ENCODE measurements at places on chromosomes 3 and 15.

DNA sequence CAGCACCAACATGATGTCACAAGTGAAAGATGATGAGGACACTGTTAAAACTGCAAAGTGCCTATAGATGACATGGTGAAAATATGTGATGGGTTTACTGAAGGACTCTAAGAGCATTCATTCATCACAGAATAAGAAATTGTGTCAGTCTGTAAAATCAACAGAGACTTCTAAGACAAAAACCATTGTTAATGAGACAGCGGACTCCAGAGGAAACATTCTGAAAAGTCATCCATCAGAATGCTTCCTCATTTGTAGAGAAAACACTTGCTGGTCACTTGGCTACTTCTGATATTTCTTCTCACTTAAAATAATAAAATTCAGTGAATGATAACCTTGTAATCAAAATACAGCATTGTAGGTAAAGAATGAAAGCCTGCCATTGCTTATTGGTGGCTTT is 7.3 kb downstream of the PLSCR4 start:
- DNase-seq, result no peak

DNA sequence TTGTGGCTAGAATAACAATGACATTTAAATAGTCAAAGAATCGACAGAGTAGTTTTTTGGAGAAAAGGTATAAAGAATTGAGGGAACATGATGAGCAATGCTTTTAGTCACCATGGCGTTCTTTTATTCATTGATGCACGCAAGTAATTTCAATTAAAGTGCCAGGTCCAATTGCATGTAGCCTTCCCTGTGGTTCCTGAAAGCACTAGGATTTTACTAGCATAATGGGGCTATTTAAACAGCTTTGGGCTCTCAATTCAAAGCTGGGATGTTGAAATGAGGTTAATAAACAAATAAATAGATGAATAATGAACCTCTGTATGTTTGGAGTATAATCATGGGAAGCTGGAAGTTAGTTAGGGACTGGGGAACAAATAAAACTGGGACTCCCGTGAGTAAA is 121.2 kb upstream of the GAP43 start:
- no peak for DNase-seq

GRCh38 chr3:161014843-161015749 is 90.1 kb downstream of the B3GALNT1 start:
- no peak for DNase-seq

DNA sequence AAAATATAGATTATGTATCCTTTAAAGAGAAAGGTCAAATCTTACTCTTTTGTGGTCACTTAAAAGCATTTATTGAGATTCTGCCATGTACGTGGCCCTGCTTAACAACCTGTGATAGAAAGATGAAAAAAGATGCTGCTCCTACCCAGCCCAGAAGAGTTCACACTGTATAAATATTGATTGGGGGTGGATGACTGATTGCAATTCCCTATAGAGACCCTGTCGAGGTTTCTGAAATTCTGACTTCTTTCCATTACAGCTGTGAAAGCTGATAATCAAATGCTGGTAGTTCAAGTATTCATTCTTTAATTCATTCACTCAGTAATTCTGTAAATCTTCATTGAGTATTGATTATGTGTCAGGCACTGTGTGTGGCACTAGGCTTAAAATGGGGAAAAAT is 114.1 kb upstream of the CHL1 start:
- DNase-seq, result no peak

- no peak for DNase-seq
Measured at GRCh38 chr3:147361454-147362420, 44.6 kb downstream of the ZIC4 start.

DNA sequence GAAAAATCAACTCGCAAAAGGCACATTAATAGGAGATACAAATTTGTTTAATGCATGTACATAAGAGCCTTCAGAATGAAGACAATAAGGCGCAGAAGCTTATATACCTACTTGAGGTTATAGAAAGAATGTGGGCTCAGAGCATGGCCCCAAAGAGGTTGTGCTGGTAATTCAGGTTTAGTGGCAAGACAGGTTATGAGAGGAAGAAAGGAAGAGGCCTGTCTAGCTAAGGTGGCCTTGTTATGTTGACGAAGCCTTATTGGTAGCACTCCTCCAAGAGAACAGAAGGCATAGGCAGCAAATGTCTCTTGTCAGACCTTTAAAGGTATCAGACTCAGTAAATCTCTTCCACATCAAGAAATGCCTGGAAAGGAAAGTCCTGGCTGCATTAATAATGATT is 290.8 kb downstream of the MCTP2 start:
- DNase-seq, result no peak

GRCh38 chr3:16401273-16401672 is 112.2 kb downstream of the RFTN1 start:
- no peak for DNase-seq

DNA sequence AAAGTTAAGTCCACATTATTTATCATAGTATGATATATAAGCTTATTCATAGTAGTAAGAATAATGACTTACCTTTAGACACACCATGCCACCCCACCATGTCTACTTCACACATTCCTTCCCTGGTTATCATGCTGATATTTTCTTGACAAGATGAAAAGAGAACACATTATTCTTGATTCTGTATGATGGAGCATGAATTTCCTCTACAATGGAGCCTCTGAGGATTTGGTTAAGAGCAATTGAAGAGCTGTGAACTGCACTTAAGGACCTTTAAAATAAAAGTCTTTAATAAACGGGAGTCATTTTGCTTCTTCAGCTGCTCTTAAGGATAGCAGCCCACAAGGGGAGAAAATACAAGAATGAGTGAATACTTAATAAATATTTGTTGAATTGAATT is 226.7 kb downstream of the CADM2 start:
- no peak for DNase-seq

DNA sequence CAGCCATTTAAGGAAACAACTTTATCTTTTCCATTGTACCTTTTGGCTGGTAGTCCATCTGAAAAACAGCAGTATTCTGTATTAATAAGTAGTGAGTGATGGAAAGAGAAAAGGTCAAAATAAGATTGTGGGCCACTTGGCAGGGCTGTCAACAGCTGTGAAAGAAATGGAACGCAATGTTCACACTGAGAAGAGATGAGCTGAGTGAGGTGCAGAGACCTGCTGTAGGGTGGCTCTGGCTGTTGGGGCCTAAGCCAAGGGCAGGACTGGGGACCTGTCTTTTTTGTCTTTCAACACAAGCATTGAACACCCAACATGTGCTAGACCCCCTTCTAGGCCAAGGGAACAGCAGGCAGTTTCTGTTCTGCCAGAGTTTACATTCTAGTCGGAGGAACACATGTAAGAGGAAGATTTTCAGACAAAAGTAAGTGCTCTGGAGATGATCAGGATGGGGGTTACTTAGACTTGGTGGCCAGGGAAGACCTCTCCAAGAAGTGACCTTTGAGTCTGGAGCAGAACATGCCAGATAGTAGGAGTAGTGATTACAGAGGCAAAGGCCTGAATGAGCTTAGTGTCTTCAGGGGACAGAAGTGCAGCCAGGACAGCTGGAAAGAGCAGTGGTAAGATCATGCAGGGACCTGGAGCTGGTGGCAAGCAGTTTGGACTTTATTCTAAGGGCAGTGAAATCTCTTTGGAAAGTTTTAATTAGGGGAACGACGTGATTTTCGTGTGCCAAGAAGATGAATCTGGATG is 29.6 kb downstream of the TSEN2 start:
- DNase-seq, result no peak

DNA sequence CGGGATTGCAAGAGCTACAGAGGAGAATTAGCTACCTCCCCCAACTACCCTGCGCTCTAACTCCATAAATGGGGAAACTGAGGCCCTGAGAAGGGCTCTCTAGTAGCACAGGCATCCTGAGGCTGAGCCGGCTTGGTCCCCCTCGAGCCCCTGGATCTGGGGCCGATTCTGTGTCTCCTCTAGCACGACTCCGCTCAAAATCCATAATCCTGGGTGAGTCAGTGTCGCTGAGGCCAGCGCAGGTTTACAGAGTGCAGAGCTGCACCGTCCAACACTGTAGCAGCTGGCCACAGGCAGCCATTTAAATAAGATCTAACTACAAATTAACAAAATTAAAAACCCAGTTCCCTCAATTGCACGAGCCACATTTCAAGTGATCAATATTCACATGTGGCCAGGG is 10.8 kb downstream of the GATA2 start:
- no peak for DNase-seq

DNA sequence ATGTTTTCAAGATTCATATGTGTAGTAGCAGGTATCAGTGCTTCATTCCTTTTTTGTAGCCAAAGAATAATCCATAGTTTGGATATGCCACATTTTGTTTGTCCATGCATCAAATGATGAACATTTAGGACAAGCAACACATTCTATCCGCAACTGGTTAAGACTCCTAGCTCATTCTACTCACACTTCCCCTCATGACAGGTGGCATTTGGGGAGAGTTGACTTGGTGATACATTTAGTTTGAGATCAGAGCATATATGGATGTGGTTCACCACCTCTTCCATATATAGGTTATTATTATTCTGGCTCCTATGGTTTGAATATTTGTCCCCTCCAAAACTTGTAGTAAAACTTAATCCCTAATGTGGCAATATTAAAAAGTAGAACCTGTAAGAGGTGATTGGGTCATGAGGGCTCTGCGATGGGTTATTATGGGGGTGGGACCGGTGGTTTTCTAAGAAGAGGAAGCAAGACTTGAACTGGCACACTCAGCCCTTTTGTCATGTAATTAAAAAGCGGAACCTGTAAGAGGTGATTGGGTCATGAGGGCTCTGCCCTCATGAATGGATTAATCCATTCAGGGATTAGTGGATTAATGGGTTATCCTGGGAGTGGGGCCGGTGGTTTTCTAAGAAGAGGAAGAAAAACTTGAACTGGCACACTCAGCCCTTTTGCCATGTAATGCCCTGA is 75.3 kb upstream of the HRH1 start:
- DNase-seq, result no peak

DNA sequence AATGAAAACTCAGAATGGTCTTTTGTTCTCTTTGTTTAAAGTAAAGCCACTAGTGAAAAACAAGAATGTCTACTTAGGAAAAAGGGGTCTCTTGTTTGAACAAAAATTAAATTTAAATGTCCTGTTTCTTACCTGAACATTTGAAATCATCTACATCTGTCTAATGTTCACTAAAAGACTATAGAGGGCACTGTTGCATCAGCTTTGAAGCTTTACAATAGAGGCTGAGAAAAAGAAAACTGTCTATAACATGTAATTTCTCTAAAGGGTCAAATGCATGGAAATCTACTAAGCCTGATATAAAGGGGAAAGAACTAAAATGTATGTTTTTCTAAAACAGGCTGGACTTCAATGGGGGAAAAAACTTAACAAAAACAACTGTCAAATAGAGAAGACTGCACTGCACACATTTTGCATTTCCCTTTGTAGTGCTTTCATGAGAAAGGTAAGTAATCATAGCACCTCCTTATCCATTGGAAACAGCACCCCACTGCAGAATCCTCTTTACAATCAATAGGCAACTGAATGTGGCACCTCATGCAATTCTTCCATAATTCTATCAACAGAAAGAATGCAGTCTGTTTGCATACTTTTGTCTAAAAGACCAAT is 26.3 kb downstream of the DPH6 start:
- DNase-seq, result no peak

GRCh38 chr3:99145031-99145430 is 243.5 kb upstream of the DCBLD2 start:
- no peak for DNase-seq

GRCh38 chr3:148079370-148079769 is 618.3 kb upstream of the AGTR1 start:
- no peak for DNase-seq

GRCh38 chr3:18344306-18345014 is 80.7 kb downstream of the SATB1 start:
- DNase-seq, result no peak

- DNase-seq, result no peak
Measured at GRCh38 chr15:55902981-55903380, 90.4 kb downstream of the NEDD4 start.

DNA sequence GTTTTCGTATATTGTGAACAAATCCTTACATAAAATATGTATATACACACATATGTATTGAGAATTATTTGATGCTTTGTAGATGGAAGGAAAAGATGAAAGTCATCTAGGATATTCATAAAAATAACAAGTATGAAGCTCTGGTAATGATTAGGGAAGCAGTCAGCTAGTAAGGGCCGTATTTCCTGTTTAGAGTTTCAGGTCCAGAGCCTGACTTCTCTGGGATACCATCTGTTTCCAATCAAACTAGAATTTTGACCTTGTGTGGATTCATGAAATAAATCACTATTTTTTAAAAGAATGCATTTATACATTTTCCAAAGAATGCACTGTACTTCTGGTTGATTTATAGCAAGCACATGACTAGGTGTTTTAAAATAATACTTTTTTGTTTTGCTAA is 156.1 kb upstream of the CGNL1 start:
- DNase-seq, result peak; percentile 34

GRCh38 chr3:10996345-10997013 is 3.9 kb downstream of the SLC6A1 start:
- no peak for DNase-seq

- peak; percentile 74 for DNase-seq
Measured at GRCh38 chr15:65939901-65940617, 70.8 kb downstream of the RAB11A start.

DNA sequence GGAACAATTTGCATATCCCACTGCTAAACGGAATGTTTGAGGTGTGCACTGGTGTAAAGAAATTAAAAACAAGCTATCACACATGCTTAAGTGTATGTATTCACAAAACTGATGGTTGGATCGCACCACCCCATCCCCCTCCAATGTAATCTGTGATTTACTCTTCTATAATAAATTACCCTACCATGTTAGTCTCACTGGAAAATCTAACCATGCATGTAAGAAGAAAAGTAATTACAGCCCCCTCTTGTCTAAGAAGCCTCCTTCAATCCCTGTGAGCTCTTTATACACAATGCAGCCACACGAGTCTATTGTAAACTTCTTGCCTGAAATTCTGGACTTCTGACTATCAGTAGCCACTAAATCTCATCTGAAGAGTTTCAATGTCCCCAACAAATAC is 173.6 kb downstream of the ZBTB20 start:
- DNase-seq, result no peak

GRCh38 chr3:114714957-114715460 is 421.2 kb downstream of the TIGIT start:
- no peak for DNase-seq

DNA sequence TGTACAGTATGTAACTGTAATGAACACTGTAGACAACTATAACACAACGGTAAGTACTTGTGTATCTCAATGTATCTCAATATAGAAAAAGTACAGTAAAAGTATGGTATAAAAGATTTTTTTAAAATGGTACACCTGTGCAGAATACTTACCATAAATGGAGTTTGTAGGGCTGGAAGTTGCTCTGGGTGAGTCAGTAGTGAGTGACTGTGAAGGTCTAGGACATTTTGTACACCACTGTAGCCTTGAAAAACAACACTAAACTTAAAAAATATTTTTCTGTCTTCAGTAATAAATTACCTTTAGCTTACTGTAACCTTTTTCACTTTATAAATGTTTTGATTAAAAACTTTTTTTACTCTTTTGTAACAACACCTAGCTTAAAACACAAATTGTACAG is 142.9 kb downstream of the ATG7 start:
- DNase-seq, result no peak
